ENCODE measurements at places on chromosomes 3 and 15. TPM values are rescaled to one million over a fixed set of nuclear protein-coding genes. Genes with fewer than 3 reads are reported as not detected.

Gene TEX9
- polyA plus RNA-seq, result 0.16 TPM

Gene P2RY14
- not detected for polyA plus RNA-seq

- no peaks in the 10 kb centered on the region for H3K36me3 ChIP-seq
- no peak overlapping the region for H3K27ac ChIP-seq
- DNase-seq, result no peak
- peaks cover 3% of the 10 kb centered on the region for H3K4me1 ChIP-seq
Observed at GRCh38 chr15:82062479-82063454, 16.9 kb upstream of the MEX3B start.

- no peaks in the 10 kb centered on the region for H3K27me3 ChIP-seq
- no peak overlapping the region for H3K27ac ChIP-seq
- H3K36me3 ChIP-seq, result peaks cover 18% of the 10 kb centered on the region
- no peak overlapping the region for H3K4me3 ChIP-seq
Observed at GRCh38 chr3:114803042-114803695, 343.9 kb downstream of the ZBTB20 start.

DNA sequence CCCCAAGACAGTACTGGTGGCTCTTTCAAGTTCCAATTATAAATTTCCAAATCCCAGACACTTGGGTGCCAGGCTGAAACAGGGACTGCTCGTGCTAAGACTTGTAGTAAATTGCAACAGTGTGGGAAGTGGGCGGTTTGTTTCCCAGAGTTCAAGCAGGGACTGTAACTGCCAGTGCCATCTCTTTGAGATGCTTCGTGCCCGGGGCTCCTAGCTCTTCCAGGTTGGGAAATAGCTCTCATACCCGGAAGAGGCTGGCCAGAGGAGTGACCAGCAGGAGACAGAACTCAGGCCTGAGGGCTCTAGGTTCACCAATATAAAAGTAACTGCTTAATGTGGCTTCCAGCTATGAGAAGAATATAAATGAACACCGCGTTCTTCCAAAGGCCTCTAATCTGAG is 54.0 kb upstream of the NEO1 start:
- H3K27ac ChIP-seq, result no peak overlapping the region
- no peak for DNase-seq
- H3K4me3 ChIP-seq, result no peak overlapping the region
- H3K27me3 ChIP-seq, result peaks cover 40% of the 10 kb centered on the region
- H3K36me3 ChIP-seq, result no peaks in the 10 kb centered on the region
- H3K4me1 ChIP-seq, result no peaks in the 10 kb centered on the region

All from naive thymus-derived CD8-positive, alpha-beta T cell (primary cell).